ENCODE measurements at places on chromosomes 1 and 21. TPM values are rescaled to one million over a fixed set of nuclear protein-coding genes. Genes with fewer than 3 reads are reported as not detected.

Gene RPE65
- total RNA-seq, result not detected

Gene PARK7
- total RNA-seq, result 352 TPM

Gene KRTAP19-3
- total RNA-seq, result not detected

Gene HES2
- total RNA-seq, result not detected

Gene RUSC1
- 43.9 TPM for total RNA-seq

Gene CYYR1
- 89.1 TPM for total RNA-seq

Gene FAM72D
- 11.9 TPM for total RNA-seq

Gene USH2A
- total RNA-seq, result not detected

Gene CFAP298
- total RNA-seq, result 54.8 TPM

Gene TINAGL1
- not detected for total RNA-seq

Gene DNAI4
- total RNA-seq, result 4.9 TPM

Gene LAMTOR2
- total RNA-seq, result 52.0 TPM

Gene RXFP4
- total RNA-seq, result not detected

Gene NFASC
- 0.24 TPM for total RNA-seq

Gene COL6A1
- 19.7 TPM for total RNA-seq

Gene PEX10
- 27.6 TPM for total RNA-seq

Gene GSTM4
- total RNA-seq, result 173 TPM

Gene CHODL
- total RNA-seq, result 0.26 TPM

Gene S100A3
- 0.61 TPM for total RNA-seq

Gene OR2G6
- not detected for total RNA-seq

Gene KCNE2
- 0.31 TPM for total RNA-seq

Gene HORMAD1
- not detected for total RNA-seq

Gene NR1I3
- total RNA-seq, result not detected

Gene PPIAL4G
- not detected for total RNA-seq

Gene TEX38
- not detected for total RNA-seq

Gene GCLM
- 34.4 TPM for total RNA-seq

Gene DNASE2B
- total RNA-seq, result not detected

Gene PITHD1
- total RNA-seq, result 78.9 TPM

Gene NES
- 8.7 TPM for total RNA-seq

Gene OR6K6
- not detected for total RNA-seq

Gene KCNJ6
- total RNA-seq, result not detected

Gene CELA2B
- total RNA-seq, result not detected

Gene S100A7
- total RNA-seq, result not detected

Gene LAMB3
- 12.7 TPM for total RNA-seq

Gene GPX7
- total RNA-seq, result 30.8 TPM

Gene ST6GALNAC3
- 0.74 TPM for total RNA-seq
